NCI-H82 (cell line): ENCODE measurements at places on chromosomes 5 and 9.

DNA sequence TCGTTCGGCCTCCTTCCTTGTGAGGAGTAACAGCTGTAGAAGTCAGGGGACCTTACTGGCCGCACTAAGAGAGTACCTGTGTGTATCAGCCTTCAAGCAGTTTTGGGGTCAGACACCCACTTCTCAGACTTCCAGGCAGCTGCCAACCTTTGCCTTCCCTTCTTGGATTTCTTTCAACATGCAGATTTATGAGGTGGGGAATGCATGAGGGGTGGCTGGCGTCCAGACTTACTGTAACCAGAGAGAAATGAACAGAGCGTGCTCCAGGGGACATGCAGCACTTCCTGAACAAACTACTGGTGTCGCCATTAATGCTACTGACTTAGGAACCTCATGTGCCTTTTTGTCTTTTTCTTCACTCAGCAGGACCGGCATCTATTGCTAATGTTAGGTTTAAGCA, 46.7 kb downstream of the INSYN2B start:
- no peak for DNase-seq

DNA sequence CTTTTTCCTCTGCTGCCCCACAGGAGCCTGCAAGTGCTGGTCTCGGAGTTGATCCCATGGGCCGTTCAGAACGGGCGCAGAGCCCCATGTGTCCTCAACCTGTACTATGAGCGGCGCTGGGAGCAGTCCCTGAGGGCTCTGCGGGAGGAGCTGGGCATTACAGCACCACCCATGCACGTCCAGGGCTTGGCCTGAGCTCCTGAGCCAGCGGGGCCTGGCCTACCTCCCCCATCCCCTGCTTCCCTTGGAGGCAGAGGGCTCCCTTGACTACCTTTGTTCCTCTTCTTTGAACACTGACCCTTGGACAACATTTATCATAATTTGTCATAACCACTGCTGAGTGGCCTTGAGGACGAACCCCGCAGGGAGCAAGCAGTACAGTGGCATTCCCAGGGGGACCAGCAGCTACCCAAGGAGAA, 6.9 kb upstream of the SLC27A4 start:
- DNase-seq, result no peak

GRCh38 chr5:68140763-68141162, 74.8 kb upstream of the PIK3R1 start:
- no peak for DNase-seq

DNA sequence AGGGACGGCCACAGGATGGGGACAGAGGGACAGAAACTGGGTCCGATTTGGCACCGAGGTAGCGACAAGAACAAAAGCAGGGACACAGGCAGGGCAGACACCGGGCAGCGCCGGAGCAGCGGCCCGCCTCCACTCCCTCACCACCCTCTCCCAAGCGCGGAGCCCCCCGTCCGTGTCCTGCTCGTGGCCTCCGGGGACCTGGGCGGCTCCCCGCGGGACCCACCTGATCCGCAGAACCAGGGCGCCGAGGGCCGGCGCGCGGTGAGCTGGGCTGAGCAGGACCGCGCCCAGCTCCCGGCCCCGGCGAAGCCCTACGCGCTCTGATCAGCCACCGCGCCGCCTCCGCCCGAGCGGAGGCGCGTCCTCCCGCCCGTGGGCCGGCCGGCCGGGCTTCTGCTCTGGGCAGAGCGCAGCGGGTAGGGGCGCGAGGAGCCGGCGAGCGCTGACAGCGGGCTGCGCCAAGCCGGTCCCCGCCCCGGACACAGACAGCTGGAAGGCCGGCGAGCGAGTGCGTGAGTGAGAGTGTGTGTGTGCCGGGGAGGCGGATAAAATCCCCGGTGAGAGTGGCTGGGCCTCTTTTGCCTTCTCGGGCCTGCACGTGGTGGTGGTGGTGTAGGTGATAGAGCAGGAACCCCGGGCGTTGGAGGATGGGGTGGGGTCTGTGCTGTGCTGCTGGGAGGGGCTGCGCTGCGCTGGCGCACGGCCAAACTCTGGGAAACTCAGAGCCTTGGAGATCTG, at the start of gene GGTA1:
Gene GGTA1 (minus strand): TSS at position 418 of the 738 bp plus-strand sequence. CDS start 31,922 bp downstream, outside the sequence.
- DNase-seq, result peak; percentile 55

GRCh38 chr5:19531374-19531952, 456.5 kb downstream of the CDH18 start:
- no peak for DNase-seq
